ENCODE measurements at places on chromosomes 2 and 18.

DNA sequence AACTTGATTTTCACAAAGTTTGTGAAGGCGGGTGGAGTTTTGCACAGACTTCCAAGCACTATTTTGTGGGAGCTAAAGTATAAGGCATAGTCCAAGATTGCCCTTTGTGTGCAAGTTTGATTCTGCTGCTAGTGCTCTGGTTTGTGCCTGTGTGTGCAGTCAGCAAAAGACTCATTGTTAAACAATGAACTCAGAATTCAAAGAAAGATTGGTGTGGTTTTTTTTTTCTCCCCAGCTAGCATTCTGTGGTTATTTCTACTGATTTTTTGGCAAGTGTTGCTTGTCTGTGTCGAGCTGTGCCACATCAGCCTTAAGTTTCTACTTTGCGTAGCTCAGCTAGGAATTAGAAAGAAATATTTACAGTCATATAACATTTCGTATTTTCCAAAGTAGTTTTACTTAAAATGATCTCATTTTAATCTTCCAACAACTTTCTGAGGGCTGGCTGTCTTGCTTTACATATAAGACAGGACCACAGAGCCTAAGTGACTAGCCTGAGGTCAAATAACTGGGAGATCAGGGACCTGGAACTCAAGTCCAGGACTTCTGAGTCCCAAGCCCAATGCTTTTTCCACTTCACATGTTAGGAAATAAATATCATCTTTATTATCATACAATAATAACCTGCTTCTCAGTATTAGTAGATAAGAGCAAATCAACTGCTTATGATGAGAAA lies 69.8 kb downstream of the BABAM2 start:
- DNase-seq = no peak

- no peak for DNase-seq
These were observed 37.4 kb upstream of the FAP start for GRCh38 chr2:162280654-162281053.

GRCh38 chr2:236241181-236242056 lies 22.8 kb downstream of the ASB18 start:
- no peak for DNase-seq

DNA sequence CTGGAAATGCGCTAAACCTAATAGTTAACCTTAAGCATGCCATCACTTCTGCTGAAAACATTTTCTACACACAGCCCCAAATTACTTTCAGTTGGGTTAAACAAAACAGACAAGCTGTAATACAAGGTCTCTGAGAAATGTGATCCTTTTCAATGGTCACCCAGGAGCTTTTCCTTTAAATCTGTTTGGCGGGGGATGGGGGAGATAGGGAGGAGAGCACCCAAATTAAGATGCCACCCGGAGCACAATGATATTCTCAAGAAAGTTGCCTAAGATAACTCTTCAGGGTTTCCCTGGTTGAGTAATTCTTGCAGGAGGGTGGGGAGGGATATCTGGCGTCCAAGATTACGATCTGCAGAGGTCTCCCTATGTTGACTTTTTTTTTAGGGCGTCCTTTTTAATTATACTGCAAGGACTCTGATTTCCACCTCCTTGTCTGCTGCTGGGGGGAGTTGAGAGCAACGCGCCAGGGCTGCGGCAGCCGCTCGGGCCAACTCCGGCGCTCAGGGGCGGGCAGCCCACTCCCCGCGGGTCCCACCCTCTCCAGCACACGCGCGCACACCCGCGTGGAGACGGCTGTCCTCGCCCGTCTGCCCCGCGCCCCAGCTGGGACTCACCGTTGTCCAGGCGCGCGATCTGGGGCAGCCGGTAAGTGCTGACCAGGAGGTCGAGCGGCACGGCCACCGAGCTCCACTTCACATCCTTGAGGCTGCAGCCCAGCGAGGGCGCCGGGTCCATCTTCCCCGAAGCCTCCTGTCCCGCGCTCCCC lies 807 bp downstream of the GAREM1 start:
- no peak for DNase-seq

DNA sequence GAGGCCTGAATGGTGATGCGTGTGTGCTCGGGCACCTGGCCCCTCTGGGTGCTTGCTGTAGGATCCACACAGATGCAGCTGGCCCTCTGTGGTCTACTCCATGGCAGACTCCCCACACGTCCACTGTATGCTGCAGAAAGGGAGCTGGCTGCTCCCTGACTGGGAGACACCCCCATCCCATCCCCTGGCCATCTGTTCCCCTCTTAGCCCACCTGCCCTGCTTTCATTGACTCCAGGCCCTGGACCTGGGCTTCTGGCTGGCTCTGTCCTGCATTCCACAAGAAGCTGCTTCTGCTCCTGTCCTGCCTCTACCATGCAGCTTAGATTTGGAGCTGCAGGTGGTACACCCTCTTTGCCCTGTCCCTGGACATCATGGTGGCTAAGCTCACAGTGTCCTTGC lies 80.1 kb downstream of the FHOD3 start:
- DNase-seq = no peak
